ENCODE measurements at places on chromosomes 13 and 19.
A peak's percentile ranks its signal among the peaks of the same experiment; 100 is the strongest.

- H3K36me3 ChIP-seq = no peaks in the 10 kb centered on the region
- no peaks in the 10 kb centered on the region for H3K27me3 ChIP-seq
- no peak overlapping the region for H3K4me3 ChIP-seq
- no peak overlapping the region for H3K27ac ChIP-seq
- no peak for DNase-seq
- no peaks in the 10 kb centered on the region for H3K4me1 ChIP-seq
Measured at GRCh38 chr13:39016787-39017186, 21.1 kb downstream of the PROSER1 start.

DNA sequence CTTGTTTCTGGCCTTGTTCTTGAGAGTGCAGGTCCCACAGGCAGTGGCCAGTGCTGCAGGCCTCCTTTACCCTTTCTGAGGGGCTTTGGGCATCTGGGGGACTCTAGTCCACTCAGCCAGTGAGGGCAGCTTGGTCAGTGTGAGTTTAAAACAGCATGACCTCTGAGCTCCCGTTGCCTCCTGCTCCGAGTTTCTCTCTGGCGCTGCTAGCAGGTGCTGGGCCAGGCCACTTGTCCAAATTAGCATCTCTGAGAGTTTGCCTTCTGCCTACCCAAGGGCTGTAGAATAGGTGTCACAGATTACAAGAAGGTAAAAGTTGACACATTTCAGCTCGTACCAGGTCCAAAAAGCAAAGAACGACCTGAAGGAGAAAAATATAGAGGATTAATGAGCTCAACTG, 105.9 kb downstream of the SIPA1L3 start:
- no peaks in the 10 kb centered on the region for H3K27me3 ChIP-seq
- DNase-seq = no peak
- no peaks in the 10 kb centered on the region for H3K36me3 ChIP-seq
- H3K27ac ChIP-seq = no peak overlapping the region

DNA sequence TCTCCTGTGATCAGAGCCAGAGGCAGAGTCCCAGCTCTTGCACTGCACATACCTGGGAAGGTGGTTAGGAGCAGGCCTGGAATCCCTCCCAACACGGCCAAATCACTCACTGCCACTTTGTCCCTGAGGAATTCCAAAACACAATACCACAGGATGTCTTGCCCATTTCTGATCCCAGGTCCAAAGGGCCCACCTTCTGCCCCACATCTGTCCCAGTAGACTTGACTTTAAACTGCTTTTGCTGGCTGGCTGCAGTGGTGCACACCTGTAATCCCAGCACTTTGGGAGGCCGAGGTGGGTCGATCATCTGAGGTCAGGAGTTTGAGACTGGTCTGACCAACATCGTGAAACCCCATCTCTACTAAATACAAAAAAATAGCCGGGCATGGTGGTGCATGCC, 18.9 kb downstream of the ZNF536 start:
- H3K4me3 ChIP-seq = no peak overlapping the region
- no peaks in the 10 kb centered on the region for H3K27me3 ChIP-seq
- no peak overlapping the region for H3K27ac ChIP-seq
- DNase-seq = no peak
- no peaks in the 10 kb centered on the region for H3K4me1 ChIP-seq
- no peaks in the 10 kb centered on the region for H3K36me3 ChIP-seq

- H3K36me3 ChIP-seq = no peaks in the 10 kb centered on the region
- H3K27ac ChIP-seq = peak within 1 kb of the TSS; percentile 82
- no peaks in the 10 kb centered on the region for H3K4me1 ChIP-seq
- peak; percentile 92 for DNase-seq
Measured at GRCh38 chr19:45423589-45424190, at the start of gene ERCC1. ERCC1 (minus strand) TSS chr19:45423917; CDS start chr19:45423374, 543 bp downstream.

DNA sequence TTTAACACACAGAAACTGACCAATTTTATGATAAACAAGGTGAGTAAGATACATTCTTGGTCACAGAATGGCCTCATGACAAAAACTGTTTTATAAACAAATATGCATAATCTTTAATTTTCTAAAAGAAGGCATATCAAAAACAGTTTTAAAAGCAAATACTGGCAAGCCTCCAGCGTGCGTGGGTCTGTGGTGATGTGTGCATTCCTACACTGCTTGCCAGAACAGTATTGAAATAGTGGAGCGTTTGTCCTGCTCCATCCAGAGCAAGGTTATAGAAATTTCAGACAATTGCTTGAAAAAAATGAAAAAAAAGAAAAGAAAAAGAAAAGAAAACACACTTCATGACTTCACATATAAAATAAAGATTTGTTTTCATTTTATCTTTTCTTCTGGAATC, 140.9 kb downstream of the MZT1 start:
- DNase-seq = no peak
- H3K27me3 ChIP-seq = no peaks in the 10 kb centered on the region
- no peak overlapping the region for H3K27ac ChIP-seq

- no peak overlapping the region for H3K4me3 ChIP-seq
- no peaks in the 10 kb centered on the region for H3K36me3 ChIP-seq
- H3K4me1 ChIP-seq = no peaks in the 10 kb centered on the region
- H3K27me3 ChIP-seq = no peaks in the 10 kb centered on the region
Measured at GRCh38 chr13:98893371-98893770, 84.5 kb downstream of the DOCK9 start.

GRCh38 chr13:104460554-104460953, 1394.3 kb upstream of the SLC10A2 start:
- H3K27me3 ChIP-seq = no peaks in the 10 kb centered on the region
- H3K4me1 ChIP-seq = no peaks in the 10 kb centered on the region
- no peak for DNase-seq
- no peak overlapping the region for H3K4me3 ChIP-seq

DNA sequence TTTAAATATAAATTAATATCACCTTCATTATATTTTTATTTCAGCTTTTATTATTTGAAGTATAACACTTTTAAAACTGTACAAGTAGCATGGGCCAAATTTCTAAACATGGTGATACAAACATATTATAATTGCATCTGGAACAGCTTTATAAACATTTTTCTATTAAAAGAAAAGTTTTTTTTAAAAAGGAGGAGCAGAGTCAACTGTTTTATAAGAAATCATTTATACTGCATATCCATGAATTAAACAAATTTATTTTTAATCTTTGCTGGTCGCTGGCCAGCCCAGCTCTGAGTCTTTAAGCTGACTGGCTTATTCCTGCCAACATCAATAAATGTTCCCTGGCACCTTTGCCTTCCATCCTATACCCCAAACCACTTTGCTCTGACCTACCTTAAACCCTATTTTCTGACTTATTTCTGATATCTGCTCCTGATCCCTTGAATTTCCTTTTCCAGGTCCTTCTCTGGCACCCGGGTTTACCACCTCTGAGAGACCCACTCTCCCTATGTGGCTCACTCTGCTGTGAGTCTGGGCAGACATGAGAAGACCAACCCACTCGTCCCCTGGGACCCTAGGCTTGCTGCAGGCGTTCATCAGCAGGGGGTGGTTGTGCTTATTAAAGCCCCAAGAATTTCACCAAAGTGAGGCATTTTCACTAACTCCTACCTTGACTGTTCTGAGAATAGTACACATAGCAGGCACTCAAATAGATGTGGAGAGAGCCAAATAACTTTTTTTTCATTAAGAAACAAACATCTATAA, 220.3 kb downstream of the KLF12 start:
- H3K36me3 ChIP-seq = no peaks in the 10 kb centered on the region
- peaks cover 3% of the 10 kb centered on the region for H3K4me1 ChIP-seq
- no peak for DNase-seq
- no peaks in the 10 kb centered on the region for H3K27me3 ChIP-seq

DNA sequence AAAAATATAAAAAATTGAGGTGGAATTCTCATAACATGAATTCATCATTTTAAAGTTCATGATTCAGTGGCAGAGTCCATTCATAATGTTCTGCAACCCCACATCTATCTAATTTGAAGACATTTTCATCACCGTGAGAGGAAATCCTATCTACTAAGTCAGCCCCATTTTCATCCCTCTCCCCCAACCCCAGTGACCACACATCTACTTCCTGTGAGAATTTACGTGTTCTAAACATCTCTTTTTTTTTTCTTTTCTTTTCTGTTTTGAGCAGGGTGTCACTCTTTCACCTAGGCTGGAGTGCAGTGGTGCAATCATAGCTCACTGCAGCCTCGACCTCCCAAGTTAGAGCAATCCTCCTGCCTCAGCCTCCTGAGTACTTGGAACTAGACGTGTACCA, 17.5 kb downstream of the ATCAY start:
- DNase-seq = no peak
- H3K4me3 ChIP-seq = no peak overlapping the region
- no peak overlapping the region for H3K27ac ChIP-seq
